ENCODE measurements at places on chromosomes 5 and 9.

DNA sequence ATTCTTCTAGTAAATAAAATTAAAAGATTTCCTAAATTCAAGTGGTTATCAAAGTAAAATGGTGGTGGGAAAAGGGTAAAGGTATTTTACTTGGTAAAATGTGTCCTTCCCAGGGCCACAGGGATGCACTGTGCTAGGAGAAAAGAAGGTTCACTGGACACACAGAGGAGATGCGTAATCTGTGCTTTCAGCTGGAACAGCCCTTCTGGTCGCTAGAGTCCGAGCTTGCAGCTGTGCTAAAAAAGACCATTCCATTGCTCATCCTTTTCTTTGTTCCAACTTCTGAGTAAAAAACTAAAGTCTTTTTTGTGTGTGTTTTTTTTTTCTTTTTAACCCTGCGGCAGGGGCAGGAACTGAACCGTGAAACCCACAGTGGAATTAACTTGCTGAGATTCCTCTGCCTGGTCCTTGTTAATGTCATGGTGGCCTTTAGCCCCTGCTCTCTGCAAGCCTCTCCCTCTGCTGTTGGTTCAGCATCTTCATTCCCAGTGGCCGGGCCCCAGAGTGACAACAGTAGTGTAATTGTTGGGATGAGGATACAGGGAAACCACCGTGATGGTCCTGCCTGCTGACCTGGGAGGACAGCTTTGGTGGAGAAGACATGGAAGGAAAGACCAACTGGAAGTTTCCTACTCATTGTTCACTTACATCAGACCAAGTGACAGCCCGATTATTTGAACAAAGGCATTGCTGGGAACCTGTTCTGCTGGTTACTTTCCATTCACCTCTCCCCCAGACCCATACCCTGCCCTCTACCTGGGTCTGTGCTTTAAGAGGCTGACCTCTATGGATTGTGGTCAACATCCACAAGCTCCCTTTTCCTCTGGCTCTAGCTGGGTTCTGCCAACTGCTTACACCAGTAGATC is 31.9 kb upstream of the FSTL4 start:
- no peak for DNase-seq

DNA sequence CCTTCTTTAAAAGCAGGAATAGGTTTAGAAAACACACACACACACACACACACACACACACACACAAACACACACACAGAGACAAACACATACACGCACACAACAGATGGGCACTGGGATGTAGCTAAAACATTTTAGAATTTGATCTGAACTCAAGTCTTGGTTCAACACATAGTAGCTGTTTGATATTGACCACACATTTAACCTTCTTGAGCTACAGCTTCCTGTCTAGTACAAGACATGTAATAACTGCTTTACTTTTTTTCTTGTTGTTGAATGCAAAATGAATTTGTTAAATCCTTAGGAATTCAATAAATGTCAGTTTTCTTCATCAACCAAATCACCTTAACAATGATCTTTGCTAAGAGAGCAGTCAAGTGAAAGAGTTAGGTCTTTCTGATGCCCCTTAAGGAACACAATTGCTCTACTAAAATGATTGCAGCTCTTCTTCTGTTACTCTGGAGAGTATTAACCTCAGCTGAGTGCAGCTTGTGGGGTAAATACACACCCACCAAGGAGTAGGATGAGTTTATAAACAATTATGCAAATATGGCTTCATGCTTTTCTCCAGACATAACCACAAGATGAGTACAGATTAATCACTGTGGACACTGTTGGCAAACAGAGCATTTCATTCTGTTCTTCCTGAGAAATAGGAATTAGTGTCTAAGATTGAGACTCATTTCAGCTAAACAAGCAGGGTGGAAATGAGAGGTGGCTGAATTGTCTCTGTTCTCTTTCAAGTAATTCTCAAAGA is 302.9 kb upstream of the PAPPA start:
- no peak for DNase-seq

GRCh38 chr5:153629027-153629895 is 138.8 kb downstream of the GRIA1 start:
- no peak for DNase-seq

GRCh38 chr9:128494746-128495129 is 9.8 kb upstream of the GLE1 start:
- DNase-seq, result no peak

DNA sequence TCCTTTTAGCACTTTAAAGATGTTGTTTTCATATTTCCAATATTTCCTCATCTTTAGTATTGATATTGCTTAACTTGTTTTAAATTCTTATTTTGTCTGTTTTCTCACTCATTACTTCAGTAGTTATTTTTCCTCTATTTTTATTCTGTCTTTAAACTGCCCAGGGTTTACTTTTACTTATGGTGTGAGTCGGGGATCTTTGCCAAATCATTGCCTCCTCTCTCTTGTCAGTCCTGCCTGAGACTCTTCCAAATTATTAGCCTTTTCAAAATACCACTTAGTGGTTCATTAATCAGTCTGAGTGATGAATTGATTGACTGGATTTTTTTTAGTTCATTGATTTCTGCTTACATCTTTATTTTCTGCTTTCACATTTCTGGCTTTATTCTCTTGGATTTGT is 72.9 kb downstream of the SH3GL2 start:
- no peak for DNase-seq

- peak; percentile 62 for DNase-seq
These were observed 1728.3 kb upstream of the CDH9 start for GRCh38 chr5:28766565-28767158.

- no peak for DNase-seq
These were observed 19.4 kb upstream of the NOTCH1 start for GRCh38 chr9:136565086-136565714.

GRCh38 chr5:160310552-160311295 is 1.6 kb downstream of the CCNJL start:
- DNase-seq, result no peak

DNA sequence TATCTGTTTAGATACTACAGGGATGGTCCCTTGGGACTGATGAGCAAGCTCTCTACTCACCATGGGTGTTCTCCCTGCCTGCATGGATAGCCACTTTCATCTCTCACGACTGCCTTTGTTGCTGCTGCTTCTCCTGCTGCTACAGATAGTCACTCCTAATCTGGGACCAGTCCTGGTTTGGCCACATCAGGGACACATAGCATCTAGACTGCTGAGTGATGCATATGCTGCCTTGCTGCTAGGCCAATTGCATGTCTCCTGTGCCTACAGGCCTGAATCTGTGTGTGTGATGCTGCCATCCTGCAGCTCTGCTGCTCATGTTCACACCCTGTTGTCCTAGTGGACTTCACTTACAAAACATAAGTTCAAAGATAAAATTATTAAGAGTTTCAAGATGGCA is 297.1 kb downstream of the HCN1 start:
- DNase-seq, result no peak

DNA sequence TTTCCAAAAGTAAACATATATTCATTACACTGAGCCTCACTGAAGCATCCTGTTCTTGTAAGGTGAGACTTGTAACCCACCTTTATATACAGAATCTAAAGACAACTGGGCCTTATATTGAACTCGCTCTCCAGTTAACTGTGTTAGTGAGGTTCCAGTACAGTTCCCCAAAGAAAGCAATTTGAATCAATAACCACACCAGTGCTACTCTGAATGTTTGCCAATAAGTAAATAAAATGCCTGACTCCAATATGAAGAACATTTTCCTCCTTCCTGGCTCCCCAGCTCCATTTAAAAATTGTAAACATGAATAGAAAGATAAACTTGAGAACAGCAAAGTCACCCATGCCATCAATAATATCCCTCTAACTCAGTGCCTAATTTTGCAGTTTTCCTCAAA is 50.1 kb downstream of the FBXW11 start:
- DNase-seq, result no peak

- DNase-seq, result peak; percentile 72
These were observed 3.0 kb downstream of the NUDT2 start for GRCh38 chr9:34332076-34332964.

DNA sequence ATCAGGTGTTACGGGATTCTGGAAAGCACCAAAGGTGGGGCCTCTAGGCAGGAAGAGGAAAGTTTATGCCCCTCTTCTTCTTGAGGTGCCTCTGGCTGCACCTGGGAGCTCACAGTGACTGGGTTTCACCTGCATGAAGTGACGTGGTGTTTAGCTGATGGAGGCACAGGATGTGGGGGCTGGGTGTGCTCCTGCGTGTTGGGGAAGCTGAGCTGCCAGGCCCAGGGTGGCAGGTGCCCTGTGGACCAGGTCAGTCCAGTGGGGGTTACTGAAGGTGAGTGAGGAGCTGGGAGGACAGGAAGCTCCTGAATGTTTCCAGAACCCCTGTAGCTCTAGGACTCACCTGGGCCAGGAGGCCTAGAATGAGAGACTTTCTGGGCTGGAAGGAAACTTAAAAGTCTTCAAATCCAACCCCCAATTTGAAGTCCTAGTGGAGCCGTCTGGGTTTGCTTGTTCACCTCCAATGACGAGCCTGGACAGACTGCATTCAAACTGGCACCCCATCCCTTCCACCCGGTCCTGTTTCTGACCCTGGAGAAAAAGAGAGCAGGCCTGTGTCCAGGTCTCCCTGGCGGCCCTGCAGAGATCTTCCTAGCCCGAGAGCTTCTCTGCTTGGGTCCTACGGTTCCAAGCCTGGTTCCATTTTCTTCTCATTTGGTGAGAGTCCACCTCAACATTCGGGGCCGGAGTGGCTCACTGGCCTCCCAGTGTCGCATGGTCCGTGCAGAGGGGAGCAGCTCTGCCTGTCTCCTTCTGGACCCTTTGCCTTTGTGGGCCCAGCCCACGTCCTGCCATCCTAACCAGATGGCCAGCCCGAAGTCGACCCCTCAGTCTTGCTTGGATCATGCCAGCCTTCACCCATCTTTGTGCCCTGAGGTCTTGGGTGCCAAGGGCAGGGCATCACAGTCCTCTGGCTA is 22.3 kb downstream of the TRAF1 start:
- DNase-seq, result no peak

DNA sequence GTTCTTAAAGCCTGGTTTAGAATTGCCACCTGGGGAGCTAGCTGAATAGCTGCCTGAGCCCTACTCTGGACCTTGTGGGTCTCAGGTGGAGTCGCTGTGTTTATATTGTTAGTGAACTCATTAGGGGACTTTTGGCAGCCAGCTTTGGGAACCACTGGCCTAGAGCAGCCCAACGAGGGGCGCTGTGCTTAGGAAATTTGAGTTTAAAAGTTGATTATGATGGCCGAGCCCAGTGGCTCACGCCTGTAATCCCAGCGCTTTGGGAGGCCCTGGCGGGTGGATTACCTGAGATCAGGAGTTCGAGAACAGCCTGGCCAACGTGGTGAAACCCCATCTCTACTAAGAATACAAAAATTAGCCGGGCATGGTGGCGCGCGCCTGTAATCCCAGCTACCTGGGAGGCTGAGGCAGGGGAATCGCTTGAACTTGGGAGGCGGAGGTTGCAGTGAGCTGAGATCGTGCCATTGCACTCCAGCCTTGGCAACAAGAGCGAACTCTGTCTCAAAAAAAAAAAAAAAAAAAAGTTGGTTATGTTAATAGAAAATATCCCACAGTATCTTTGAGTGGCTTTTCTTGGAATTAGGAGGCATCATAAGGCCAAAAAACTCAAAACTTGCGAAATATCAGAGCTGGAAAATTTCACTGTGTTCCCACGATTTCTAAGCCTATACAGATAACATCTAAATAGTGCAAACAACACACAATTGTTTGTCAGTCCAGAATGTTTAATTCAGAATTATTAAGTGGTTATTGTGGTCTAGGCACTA is 809 bp downstream of the MCCC2 start:
- no peak for DNase-seq

All from NCI-H1694 treated with DMSO at 0.1 percent for 48 hours (cell line).